ENCODE measurements at places on chromosomes 7 and 10. TPM values are rescaled to one million over a fixed set of nuclear protein-coding genes. Genes with fewer than 3 reads are reported as not detected.

ZNF485 gene
- 2.1 TPM for total RNA-seq

GRID2IP gene
- not detected for total RNA-seq

CXCL12 gene
- 48.6 TPM for total RNA-seq

- no peak for DNase-seq
Observed at GRCh38 chr7:157540606-157541294, 203.9 kb downstream of the DNAJB6 start.

- DNase-seq, result no peak
Observed at GRCh38 chr10:93300288-93300917, 181.7 kb downstream of the MYOF start.

GRCh38 chr7:69770613-69771012, 172.3 kb downstream of the AUTS2 start:
- DNase-seq, result no peak

GRCh38 chr10:62053860-62054259, 152.4 kb downstream of the ARID5B start:
- no peak for DNase-seq

- no peak for DNase-seq
Observed at GRCh38 chr10:102757323-102757722, 13.6 kb downstream of the WBP1L start.

Measured in esophagus muscularis mucosa (tissue), 4 donors.